B cell (primary cell): ENCODE measurements at places on chromosomes 11 and 22. TPM values are rescaled to one million over a fixed set of nuclear protein-coding genes. Genes with fewer than 3 reads are reported as not detected.
A peak's percentile ranks its signal among the peaks of the same experiment; 100 is the strongest.

DNA sequence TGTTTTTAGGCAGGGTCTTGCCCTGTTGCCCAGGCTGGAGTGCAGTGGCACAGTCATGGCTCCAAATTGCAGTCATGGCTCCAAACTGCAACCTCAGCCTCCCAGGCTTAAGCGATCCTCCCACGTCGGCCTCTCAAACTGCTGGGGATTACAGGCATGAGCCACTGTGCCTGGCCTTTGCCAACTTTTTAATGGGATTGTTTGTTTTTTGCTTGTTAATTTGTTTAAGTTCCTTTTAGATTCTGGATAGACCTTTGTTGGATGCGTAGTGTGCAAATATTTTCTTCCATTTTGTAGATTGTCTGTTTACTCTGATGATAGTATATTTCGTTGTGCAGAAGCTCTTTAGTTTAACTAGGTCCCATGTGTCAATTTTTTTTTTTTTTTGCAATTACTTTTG, 10.0 kb upstream of the SCGB1D1 start:
- no peak for DNase-seq
- H3K27ac ChIP-seq, result no peak overlapping the region
- H3K27me3 ChIP-seq, result peaks cover 5% of the 10 kb centered on the region
- no peak overlapping the region for H3K4me3 ChIP-seq

DNA sequence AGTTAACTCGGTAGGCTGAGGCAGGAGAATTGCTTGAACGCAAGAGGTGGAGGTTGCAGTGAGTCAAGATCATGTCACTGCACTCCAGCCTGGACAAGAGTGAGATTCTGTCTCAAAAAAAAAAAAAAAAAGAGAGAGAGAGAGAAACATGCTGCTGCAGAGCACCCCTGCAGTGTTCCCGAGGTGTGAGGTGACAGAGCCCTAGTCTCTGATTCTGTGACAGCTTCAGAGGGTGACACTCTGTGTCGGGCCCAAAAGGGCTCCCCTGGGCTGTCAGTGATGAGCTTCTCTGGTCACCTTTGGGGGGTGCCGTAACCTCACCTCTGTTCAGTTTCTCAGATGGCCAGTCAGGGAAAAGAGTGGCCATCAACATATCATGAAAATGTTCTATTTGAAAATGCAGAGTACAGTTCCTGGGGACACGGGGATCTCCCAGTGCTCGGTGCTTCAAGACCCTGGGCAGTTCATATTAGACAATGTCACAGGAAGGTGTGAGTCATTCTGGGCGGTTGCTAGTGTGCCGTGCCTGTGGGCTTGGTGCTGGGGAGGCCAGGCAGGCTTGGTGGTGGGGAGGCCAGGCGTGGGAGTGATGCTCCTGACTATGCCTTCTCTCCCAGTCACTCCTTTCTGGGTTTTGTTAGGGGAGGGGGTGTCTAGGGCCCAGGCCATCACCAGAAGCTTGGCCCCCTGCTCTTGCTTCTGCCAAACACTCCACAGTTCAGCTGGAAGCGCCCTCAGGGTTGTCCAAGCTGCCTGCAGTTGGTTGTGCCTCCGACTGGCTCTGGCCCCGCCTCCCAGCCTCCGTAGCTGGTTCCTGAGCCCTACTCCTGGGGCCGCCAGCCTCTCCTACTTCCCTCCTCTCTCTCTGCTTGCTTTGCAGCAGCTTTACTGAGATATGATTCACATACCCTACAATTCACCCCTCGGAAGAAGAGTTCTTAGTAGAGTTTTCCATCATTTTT, 52.5 kb upstream of the CLDN5 start:
- H3K27me3 ChIP-seq, result no peaks in the 10 kb centered on the region
- peaks cover 10% of the 10 kb centered on the region for H3K4me1 ChIP-seq
- no peak for DNase-seq
- no peaks in the 10 kb centered on the region for H3K36me3 ChIP-seq
- H3K4me3 ChIP-seq, result no peak overlapping the region
- H3K27ac ChIP-seq, result no peak overlapping the region

DNA sequence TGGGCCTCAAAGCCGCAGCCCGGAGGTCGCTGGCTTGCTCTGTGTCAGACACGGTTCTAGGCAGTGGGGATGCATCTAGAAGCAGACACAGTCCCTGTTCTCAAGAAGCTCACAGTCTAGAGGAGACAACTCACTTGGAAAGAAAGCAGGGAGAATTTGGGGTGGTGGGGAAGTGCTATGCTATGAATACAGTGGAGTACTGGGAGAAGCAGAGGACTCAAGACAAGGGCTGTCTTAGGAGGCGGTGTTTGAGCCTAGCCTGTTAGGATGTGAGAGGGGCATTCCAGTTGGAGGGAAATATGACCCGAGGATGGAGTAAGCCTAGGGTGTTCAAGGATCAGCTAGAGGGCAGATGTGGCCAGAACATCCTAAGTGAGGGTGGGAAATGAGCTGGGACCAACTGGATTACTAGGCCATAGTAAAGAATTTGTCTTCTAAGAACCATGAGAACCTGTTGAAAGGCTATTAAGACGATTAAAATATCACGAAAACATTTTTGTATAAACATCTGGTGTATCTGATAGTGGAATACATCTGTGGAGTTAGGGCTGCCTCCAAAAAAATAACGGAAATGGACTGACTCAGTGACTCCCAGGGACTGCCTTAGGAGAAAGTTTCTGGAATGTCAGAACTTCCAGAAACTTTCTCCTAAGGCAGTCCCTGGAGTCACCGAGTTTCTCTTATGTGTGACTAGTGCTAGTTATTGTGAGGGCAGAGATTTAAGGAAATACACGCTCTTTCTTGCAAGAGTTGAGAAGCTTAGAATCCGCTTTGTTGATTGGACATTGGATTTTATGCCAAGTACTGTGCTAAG, 1.1 kb upstream of the PITPNB start:
- DNase-seq, result no peak
- peak overlapping the region; percentile 98 for H3K27ac ChIP-seq
- H3K36me3 ChIP-seq, result no peaks in the 10 kb centered on the region
- H3K4me3 ChIP-seq, result peak overlapping the region; percentile 97
- no peaks in the 10 kb centered on the region for H3K27me3 ChIP-seq
- peaks cover 22% of the 10 kb centered on the region for H3K4me1 ChIP-seq

EXPH5 gene
- 0.37 and 0.66 TPM in 2 replicates for total RNA-seq

TMEM191C gene
- total RNA-seq, result 4.5 and 5.0 TPM in 2 replicates

DNA sequence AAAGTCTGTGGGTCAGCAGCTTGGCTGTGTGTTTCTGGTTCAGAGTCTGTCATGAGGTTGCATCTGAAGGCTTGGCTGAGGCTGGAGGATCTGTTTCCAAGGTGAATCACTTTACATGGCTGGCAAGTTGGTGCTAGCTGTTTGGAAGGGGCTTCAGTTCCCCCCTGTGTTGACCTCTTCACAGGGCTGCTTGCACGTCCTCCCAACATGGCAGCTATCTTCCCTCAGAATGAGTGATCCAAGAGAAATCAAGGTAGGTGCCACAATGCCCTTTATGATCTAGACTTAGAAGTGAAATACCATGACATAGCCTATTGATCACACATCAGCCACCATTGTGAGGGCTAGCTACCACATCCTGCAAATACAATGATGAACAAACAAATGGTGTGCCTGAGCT, 9.9 kb downstream of the APOA4 start:
- no peak overlapping the region for H3K27ac ChIP-seq
- H3K27me3 ChIP-seq, result no peaks in the 10 kb centered on the region
- H3K4me3 ChIP-seq, result no peak overlapping the region
- H3K36me3 ChIP-seq, result no peaks in the 10 kb centered on the region
- no peaks in the 10 kb centered on the region for H3K4me1 ChIP-seq

C11orf97 gene
- not detected in 2 replicates for total RNA-seq

FAM83F gene
- 0.05 and 0.10 TPM in 2 replicates for total RNA-seq

GRCh38 chr11:77876045-77876444, 55.1 kb downstream of the AAMDC start:
- no peak overlapping the region for H3K27ac ChIP-seq
- H3K4me1 ChIP-seq, result peaks cover 11% of the 10 kb centered on the region
- no peaks in the 10 kb centered on the region for H3K27me3 ChIP-seq
- H3K36me3 ChIP-seq, result peaks cover 41% of the 10 kb centered on the region

GGT5 gene
- not detected in 2 replicates for total RNA-seq

DNA sequence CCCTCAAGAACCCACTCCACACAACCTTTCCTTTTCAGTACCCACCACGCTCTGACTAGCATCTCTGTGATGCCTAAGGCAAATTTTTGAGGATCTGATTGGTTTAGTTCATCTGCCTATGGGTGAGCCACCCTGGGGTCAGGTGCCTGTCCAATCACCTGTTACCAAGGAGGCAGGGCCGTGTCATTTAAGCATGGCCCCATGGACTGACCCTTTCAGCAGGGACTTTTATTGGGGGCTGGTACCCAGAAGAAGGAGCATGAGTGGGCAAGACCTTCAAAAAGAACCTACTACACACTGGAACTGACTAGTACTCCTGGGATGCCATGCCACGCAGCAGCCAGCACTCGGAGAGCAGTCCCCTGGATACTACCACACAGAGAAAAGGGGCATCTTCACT, 28.4 kb downstream of the C11orf91 start:
- no peak overlapping the region for H3K27ac ChIP-seq
- DNase-seq, result no peak
- H3K36me3 ChIP-seq, result no peaks in the 10 kb centered on the region
- H3K4me1 ChIP-seq, result no peaks in the 10 kb centered on the region

CWF19L2 gene
- total RNA-seq, result 44.3 and 44.6 TPM in 2 replicates

- no peak overlapping the region for H3K4me3 ChIP-seq
- DNase-seq, result no peak
- no peaks in the 10 kb centered on the region for H3K36me3 ChIP-seq
- no peaks in the 10 kb centered on the region for H3K27me3 ChIP-seq
- H3K4me1 ChIP-seq, result no peaks in the 10 kb centered on the region
Measured at GRCh38 chr11:132332521-132332920, 962.1 kb downstream of the NTM start.

DNA sequence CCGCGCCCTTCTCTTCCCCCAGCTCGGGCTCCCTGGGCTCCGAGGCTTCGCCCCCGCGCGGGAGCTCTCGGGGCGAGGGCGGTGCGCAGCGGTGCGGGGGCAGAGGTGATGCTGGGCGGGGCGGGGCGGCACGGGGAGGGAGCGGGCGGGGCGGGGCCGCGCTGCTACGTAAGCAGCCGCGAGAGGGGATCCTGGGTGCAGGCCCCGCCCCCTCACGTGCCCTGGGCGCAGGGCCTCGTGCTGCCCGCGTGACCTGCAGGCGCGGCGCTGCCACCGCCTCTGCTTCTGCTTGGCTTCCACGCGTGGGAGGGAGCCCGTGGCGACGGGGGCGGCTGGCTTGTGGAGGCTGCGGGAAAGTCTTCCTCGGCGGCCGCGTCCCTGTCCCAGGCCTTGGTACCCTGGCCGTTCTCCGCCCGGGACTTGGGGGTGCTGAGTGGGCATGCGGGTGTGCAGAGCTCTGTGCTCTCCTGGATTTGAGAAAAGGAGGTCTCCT, 132.6 kb upstream of the HSD17B12 start:
- H3K27me3 ChIP-seq, result peaks cover 38% of the 10 kb centered on the region
- H3K4me3 ChIP-seq, result no peak overlapping the region

- no peaks in the 10 kb centered on the region for H3K4me1 ChIP-seq
- DNase-seq, result no peak
Measured at GRCh38 chr11:21411104-21411503, 741.7 kb downstream of the NELL1 start.

DNA sequence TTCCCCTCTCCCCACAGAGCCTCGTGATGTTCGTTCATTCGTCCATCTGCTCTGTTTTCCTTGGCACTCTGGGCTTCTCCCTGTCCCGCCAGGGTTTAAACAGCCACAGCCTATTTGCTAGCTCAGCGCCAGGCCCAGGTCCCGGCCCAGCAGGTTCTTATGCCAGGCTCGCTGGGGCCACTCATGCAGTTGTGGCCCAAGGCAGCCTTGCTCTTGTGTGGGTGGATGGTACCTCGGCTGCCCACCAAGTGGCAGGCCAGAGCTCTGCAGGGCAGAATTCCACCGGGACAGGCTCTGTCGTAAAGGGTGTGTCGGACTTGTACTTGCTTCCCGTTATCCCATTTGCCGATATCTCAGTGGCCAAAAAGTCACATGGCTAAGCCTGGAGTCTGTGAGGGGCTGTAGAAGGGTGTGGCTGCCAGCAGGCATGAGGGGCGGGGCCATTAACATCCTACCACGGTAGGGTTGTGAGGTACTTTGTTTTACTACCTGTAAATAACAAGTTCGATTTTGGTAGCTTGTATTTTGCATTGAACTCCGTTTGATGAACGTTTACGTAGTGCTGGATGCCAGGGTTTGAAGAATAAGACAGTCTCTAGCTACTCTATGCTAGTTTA, 7.9 kb downstream of the FAM118A start:
- no peaks in the 10 kb centered on the region for H3K27me3 ChIP-seq
- H3K4me3 ChIP-seq, result no peak overlapping the region
- H3K27ac ChIP-seq, result peak overlapping the region; percentile 97
- peaks cover 28% of the 10 kb centered on the region for H3K4me1 ChIP-seq

- no peak overlapping the region for H3K27ac ChIP-seq
- H3K27me3 ChIP-seq, result no peaks in the 10 kb centered on the region
- DNase-seq, result no peak
- peaks cover 49% of the 10 kb centered on the region for H3K4me1 ChIP-seq
- peaks cover 13% of the 10 kb centered on the region for H3K36me3 ChIP-seq
- H3K4me3 ChIP-seq, result no peak overlapping the region
Measured at GRCh38 chr11:73114835-73115220, 27.3 kb downstream of the FCHSD2 start.

DNA sequence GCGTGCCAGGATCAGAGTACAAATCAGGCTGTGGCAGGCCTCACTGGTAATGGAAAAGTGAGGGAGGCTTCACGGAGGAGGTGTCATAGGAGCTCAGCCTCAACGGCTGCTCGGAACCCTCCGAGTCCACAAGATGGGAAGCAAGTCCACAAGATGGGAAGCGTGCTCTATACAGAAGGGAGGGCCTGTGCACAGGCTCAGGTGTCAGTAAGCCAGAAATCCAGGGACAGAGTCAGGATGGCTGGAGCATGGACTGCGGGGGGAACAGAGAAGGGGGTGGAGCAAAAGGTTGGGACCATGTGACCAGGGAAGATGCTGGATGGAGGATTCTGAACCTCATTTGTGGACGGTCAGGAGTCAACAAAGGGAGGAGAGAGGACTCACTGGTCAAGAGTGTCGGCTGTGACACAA, 3.4 kb upstream of the DPP3 start:
- H3K27ac ChIP-seq, result no peak overlapping the region
- no peak for DNase-seq
- H3K4me3 ChIP-seq, result no peak overlapping the region
- H3K27me3 ChIP-seq, result no peaks in the 10 kb centered on the region

DNA sequence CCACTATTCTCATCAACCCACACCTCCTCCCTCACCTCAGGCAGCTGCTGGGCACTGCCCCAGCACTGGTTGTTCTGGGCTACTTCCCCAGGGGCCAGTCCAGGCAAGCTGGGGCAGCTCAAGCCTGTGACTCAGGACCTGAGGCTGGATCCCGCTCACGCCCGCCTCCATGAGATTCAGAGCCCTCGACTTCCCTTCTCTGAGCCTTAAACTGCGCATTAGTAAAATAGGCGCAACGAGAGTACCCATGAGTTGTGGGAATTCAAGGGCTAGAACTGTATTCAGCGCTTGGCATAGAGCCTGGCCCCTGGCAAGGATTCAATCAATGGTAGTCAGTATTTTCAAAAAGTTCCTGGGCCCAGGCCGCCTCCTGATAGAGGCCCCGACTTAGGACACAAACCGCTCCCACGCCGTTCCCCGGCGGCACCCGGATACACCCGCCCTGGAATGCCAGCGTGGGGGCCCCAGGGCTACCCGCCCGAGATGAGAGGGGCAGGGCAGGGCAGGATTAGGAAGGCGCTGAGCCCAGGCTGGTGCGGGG, 723 bp upstream of the CD82 start:
- H3K36me3 ChIP-seq, result no peaks in the 10 kb centered on the region
- H3K27ac ChIP-seq, result peak overlapping the region; percentile 46
- no peak for DNase-seq
- peaks cover 58% of the 10 kb centered on the region for H3K4me1 ChIP-seq
- no peaks in the 10 kb centered on the region for H3K27me3 ChIP-seq
